Thymus (tissue), 14 donors: ENCODE measurements at places on chromosomes 16 and 17. TPM values are rescaled to one million over a fixed set of nuclear protein-coding genes. Genes with fewer than 3 reads are reported as not detected.

DNA sequence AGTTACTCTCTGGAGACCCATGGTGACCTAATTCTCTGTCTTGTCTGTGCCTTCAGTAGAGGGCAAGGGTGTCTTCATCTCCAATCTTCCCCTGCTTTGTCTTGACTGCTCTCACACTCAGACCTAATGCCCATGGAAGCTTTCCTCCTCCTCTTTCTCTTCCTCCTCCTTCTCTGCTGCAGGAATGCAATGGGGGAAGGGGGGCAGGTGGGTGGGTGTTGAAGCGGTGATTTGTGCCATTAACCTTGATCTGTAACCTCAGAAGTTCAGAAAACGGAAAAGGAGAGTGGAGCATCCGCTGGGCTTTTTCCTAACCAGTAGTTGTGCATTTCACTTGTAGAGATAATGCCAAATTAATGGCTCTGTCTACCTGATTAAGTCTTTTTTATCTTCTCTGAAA, 172.3 kb upstream of the CDH11 start:
- no peak overlapping the region for H3K27ac ChIP-seq
- DNase-seq: no peak
- H3K36me3 ChIP-seq: no peaks in the 10 kb centered on the region
- no peaks in the 10 kb centered on the region for H3K4me1 ChIP-seq
- no peaks in the 10 kb centered on the region for H3K27me3 ChIP-seq

DNA sequence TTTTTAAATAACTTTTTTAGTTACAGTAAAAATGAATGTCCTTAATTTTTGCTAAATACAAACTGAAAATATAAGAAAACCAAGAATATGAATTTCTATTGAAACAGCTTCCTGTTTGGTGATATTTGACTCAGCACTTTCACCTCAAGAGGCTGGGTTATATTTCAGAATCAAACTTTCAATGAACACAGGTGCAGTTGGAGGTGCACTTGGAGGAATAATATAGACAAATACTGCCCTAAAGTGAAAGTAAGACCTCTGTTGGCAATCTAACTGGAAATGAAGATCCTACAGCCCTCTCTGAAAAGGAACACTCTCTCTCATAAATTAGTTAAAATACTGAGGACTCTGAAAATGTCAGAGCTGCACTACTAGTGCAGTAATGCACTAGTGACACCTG, 106.2 kb downstream of the BRIP1 start:
- DNase-seq: no peak
- no peaks in the 10 kb centered on the region for H3K36me3 ChIP-seq
- no peaks in the 10 kb centered on the region for H3K4me1 ChIP-seq
- H3K27me3 ChIP-seq: no peaks in the 10 kb centered on the region
- no peak overlapping the region for H3K4me3 ChIP-seq
- no peak overlapping the region for H3K27ac ChIP-seq

GRCh38 chr16:61182391-61182790, 853.8 kb downstream of the CDH8 start:
- no peaks in the 10 kb centered on the region for H3K36me3 ChIP-seq
- no peak for DNase-seq
- no peak overlapping the region for H3K27ac ChIP-seq
- H3K27me3 ChIP-seq: no peaks in the 10 kb centered on the region

GRCh38 chr17:28612936-28613872, 781 bp downstream of the RSKR start:
- DNase-seq: peak; percentile 30
- no peak overlapping the region for H3K4me3 ChIP-seq
- no peaks in the 10 kb centered on the region for H3K27me3 ChIP-seq

DNA sequence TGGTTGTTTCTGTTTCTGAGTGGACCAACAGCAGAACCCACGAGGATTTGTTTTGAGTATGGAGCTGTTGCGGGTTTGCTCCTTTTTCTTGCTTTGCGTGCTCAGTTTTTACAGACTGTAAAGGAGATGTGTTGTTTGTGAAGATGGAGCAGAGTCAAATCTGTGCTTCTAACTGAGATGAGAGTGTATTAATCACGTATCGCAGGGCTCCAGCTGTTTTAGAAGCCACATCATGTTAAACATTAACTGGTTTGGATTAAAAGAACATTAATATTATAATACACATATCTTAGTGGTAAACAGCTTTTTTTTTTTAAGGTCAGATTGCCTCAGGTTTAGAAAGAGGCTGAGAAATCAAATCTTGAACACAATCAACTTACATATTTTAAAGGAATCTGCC, 69.4 kb downstream of the YPEL2 start:
- no peak overlapping the region for H3K4me3 ChIP-seq
- H3K36me3 ChIP-seq: peaks cover 8% of the 10 kb centered on the region
- DNase-seq: no peak
- H3K27me3 ChIP-seq: no peaks in the 10 kb centered on the region
- no peaks in the 10 kb centered on the region for H3K4me1 ChIP-seq
- H3K27ac ChIP-seq: no peak overlapping the region

DNA sequence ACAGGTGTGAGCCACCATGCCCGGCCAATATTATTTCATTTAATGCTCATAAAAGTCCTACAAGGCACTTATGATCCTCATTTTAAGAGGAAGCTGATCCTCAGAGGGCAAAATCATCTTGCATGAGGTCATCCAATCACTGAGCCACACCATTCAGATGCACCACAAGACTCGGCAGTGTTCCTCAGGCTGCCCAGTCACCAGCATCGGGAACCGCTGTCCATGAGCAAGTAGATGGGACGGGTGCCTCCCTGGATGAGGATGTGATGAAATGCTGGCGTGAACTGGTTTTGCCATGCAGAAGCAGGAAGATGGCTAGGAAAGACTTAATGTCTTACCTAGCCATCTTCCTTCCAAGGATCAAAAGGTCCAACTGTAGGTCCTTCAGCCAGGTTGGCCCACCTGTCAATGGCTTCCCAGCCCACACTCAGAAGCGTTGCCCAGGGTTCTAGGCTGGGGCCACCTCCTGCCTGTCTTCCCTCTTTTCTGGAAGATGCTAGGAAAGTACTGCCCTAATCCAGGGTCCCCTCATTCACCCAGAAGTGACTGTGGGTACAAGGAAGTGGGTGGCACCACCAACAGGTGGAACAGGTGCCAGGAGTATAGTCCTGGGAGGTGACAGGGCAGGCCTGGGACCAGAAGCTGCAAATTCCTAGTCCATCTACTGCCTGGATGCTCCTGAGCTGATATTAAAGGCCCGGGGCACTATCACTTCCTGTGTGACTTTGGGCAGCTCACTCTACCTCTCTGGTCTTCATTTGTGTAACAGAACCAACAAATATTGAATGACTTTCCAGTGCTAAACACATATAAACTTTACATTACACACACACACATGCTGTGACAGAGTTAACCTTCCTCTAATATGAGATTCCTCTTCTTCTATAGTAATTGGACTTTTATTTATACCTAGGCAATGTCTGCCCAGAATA, 32.2 kb upstream of the CRYBA1 start:
- no peak for DNase-seq
- H3K36me3 ChIP-seq: no peaks in the 10 kb centered on the region
- no peaks in the 10 kb centered on the region for H3K27me3 ChIP-seq
- no peaks in the 10 kb centered on the region for H3K4me1 ChIP-seq

GRCh38 chr16:53785044-53785443, 81.1 kb downstream of the FTO start:
- no peaks in the 10 kb centered on the region for H3K4me1 ChIP-seq
- H3K27me3 ChIP-seq: no peaks in the 10 kb centered on the region
- no peak overlapping the region for H3K4me3 ChIP-seq
- no peak overlapping the region for H3K27ac ChIP-seq

- DNase-seq: no peak
- H3K27ac ChIP-seq: no peak overlapping the region
- no peaks in the 10 kb centered on the region for H3K36me3 ChIP-seq
- no peak overlapping the region for H3K4me3 ChIP-seq
These were observed 16.8 kb upstream of the TRPV2 start for GRCh38 chr17:16398270-16399267.

DNA sequence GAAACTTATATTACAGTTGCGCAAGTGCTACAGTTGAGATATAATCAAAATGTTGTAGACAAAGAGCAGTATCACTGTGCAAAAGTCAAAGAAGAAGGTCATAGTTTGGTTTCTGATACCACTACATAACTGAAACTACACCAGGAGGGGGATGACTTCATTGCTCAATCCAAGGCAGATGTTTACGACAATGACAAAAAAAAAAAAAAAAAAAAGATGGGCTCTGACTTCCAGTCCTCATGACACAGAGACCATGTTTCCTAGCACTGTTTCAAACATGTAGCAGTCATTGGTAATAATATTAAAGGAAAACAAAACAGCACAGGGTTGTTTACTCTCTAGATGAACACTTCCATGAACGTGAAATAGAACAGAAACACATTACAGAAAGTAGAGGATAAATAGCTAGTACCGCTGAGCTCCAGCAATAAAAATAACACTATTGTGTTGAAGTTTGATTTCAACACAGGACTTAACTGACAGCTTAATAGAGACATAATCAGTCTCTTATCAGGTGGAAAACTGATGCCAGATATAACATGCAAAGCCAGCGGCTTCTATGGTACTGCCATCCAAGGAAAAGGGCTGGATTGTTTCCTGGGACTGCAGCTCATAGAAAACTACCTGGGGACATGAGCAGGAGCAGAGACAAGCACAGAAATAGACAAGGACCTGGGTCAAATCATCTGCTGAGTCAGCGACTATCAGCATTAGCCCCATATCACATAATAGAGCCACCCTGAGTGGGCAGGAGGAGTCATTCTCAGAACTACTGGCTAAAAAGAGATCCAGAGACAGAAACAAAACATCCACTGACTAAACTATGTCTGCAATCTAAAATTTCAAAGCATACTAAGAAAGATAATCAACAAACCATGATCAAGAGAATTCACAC, 463.6 kb upstream of the SOX9 start:
- no peak overlapping the region for H3K27ac ChIP-seq
- no peaks in the 10 kb centered on the region for H3K36me3 ChIP-seq
- no peak overlapping the region for H3K4me3 ChIP-seq
- no peak for DNase-seq
- H3K27me3 ChIP-seq: no peaks in the 10 kb centered on the region
- no peaks in the 10 kb centered on the region for H3K4me1 ChIP-seq

- no peak overlapping the region for H3K27ac ChIP-seq
- H3K27me3 ChIP-seq: no peaks in the 10 kb centered on the region
- peaks cover 9% of the 10 kb centered on the region for H3K4me1 ChIP-seq
- DNase-seq: no peak
These were observed 32.5 kb downstream of the MYO18A start for GRCh38 chr17:29147682-29148081.

GRCh38 chr17:19461116-19461515, 50.1 kb downstream of the RNF112 start:
- no peaks in the 10 kb centered on the region for H3K36me3 ChIP-seq
- DNase-seq: peak; percentile 27
- H3K4me1 ChIP-seq: peaks cover 40% of the 10 kb centered on the region
- H3K27me3 ChIP-seq: no peaks in the 10 kb centered on the region

- no peaks in the 10 kb centered on the region for H3K27me3 ChIP-seq
- peak overlapping the region; percentile 78 for H3K27ac ChIP-seq
- H3K4me3 ChIP-seq: no peak overlapping the region
- no peak for DNase-seq
These were observed 92.2 kb downstream of the HS3ST3A1 start for GRCh38 chr17:13509527-13509926.

DNA sequence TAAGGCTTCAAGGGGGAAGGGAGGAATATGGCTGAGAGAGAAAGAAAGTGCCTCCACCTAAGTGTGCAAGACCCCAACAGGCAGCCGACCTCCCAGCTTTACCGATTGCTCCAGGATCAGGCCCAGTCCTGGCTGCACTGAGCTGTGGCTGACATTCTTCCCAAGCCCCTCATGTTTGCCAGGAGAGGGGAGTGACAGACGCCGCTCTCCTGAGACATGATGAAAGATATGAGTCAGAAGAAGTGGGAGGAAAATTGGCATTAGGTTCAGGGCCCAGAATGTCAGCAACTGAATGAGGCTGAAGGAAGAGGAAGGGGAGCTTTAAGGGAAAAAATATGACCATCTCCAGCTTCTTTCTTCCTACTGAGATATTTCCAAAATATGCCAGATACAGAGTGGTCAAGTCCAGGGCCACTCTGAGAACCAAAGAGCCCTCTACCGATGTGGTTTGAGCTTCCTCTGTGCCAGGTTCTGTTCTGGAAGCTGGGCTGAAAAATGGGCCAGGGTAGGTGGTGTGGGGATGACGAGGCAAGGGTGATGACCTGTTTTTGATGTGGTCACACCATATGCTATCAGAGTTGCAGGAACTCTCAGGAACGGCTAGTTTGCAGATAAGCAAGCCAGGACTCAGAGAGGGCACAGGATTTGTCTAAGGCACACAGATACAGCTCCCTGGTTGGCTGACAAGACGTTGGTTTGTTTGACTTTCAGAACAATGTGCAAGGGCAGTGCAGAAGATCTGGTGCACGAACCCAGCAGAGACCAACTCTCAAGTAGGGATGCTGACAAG, 176.7 kb downstream of the SOX9 start:
- H3K27ac ChIP-seq: no peak overlapping the region
- H3K4me3 ChIP-seq: no peak overlapping the region
- no peak for DNase-seq

DNA sequence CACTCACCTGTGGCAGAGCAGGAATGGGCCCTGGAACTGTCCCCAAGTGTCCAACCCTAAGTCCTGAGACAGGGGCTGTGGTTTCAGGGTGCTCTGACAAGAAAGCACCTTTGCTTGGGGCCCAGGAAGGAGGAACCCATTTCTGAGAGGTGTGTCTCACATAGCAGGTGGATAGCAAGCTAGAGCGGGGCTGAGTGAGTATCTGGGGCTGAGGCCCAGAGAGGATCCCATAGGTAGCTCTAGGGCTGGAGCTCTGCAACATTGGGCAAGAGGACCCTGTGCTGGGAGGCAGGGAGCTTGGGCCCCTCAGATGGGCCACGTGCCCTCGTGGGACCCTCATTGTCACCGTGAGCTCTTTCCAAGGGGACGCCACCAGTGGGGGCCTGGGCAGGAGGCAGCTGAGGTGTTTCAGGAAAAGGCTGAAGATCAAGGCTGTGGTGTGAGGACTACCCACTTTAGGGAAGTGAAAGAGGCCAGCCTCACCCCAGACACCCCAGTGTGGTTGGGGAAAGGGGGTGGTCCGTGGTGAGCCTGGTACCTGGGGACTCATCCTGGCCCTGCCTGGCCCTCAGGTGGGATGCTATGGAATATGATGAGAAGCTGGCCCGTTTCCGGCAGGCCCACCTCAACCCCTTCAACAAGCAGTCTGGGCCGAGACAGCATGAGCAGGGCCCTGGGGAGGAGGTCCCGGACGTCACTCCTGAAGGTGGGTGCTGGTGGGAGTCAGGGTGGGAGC, 5.3 kb downstream of the DEF8 start:
- no peak for DNase-seq
- no peak overlapping the region for H3K4me3 ChIP-seq
- no peaks in the 10 kb centered on the region for H3K36me3 ChIP-seq
- H3K27ac ChIP-seq: no peak overlapping the region
- peaks cover 27% of the 10 kb centered on the region for H3K27me3 ChIP-seq

Gene FAM117A
- total RNA-seq: 10.3 TPM

Gene RGS9
- total RNA-seq: 1.9 TPM

Gene GPRC5C
- 11.5 TPM for total RNA-seq

Gene PPM1D
- total RNA-seq: 10.9 TPM

Gene CLDN6
- total RNA-seq: 0.28 TPM

Gene EME1
- total RNA-seq: 7.7 TPM

Gene REXO5
- 11.1 TPM for total RNA-seq
